ENCODE measurements at places on chromosomes 7 and 10.

DNA sequence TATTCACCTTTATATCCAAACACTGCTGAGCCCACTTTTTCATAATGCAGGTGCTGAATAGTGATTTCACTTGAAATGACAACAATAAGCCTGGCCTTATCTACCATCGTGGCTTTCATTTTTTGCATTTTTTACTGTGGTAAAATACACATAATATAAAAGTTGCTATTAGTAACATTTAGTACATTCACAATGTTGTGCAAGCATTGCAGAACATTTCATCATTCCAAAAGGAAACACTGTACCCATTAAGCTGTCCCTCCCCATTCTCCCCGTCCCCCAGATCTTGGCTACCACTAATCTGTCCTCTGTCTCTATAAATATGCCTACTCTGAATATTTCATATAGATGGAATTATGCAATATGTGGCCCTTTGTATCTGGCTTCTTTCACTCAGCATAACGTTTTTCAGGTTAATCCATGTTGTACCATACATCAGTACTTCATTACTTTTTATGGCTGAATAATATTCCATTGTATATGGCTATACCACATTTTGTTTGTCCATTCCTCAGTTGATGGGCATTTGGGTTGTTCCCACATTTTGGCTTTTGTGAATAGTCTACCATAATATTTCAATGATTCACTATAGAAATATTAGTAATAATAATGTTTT is 68.5 kb upstream of the ARID5B start:
- no peak for DNase-seq

GRCh38 chr7:33900501-33900900 is 4.8 kb upstream of the BMPER start:
- DNase-seq: no peak

DNA sequence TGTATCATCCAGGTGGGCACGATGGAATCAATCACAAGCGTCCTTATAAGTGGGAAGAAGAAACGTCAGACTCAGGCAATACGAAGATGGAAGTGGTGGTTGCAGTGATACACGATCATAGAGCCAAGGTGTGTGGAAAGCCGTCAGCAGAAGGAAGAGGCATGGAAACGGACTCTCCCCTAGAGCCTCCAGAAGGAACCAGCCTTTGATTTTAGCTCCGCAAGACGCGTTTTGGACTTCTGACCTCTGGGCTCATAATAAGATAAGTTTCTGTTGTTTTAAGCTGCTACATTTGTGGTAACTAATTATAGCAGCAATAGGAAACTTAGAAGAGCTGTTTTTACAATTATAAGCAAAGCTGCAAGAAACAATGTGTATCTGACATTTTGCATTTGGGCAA is 14.8 kb downstream of the FANK1 start:
- no peak for DNase-seq

DNA sequence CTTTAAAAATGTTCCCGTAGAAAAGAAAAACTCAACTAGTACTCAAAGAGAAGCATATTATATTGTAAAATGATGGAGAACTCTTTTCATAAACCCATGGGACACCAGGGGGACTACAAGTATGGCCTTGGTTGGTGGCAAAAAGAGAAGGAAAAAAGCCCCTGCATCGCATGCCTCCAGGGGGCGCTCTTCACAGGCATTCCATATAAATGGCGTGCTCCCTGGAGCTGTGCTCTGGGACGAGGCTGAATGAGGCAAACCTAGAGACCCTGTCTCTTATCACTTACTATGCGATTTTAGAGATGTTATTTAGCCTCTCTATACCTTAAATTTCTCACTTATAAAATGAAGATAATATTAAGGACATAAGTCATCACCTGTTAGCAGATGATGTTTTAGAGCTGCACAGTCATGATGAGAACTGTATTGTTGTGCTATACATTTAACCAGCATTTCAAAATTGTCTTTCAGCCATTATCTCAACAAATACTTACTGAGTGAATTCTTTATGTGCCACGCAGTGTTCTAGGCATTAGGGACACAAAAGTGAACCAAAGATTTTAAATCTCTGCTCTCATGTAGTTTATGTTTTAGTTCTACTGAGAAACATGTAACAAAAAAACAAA is 105.8 kb downstream of the ARHGAP21 start:
- DNase-seq: peak; percentile 39

GRCh38 chr7:136034132-136034531 is 57.0 kb upstream of the MTPN start:
- DNase-seq: no peak

- no peak for DNase-seq
These were observed 18.7 kb upstream of the ACHE start for GRCh38 chr7:100914208-100914878.

- no peak for DNase-seq
These were observed 42.1 kb downstream of the SCIN start for GRCh38 chr7:12612622-12613021.

DNA sequence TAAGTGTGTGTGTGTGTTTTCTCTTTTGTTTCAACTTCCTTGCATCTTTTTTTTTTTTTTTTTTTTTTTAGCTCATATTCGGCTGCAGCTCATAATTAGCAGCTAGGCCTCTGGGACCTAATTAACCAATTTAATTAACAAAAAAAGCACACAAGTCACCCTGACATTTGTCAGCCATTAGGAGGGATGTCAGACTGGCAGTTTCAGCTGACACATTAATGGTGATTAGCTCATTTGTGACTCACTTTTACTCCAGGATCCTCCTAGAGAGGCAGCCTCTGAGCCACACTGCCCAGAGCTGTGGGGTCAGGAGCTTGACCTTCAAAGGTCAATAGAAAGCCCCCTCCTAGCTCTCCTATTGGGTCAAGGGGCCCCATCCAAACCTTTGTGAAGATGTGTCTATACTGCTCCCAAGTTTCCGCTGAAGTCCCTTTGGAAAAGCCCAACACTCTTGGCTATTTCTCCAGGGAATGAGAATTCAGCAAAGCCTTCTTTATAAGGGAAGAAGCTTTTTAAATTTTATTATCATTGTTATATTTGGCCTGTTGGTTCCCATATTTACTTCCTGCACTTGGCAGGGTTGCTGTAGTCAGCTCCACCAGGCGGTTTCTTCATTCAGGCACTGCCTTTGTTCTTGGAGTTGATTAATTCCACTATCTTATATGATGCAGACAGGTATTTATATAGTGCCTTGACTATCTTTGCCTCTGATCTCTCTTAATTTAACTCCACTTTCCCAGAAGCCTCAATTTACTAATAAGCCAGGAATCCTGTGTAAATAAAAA is 109.5 kb upstream of the HABP2 start:
- DNase-seq: no peak

GRCh38 chr10:714214-714613 is 24.7 kb upstream of the DIP2C start:
- no peak for DNase-seq

GRCh38 chr10:3530783-3531645 is 254.0 kb downstream of the KLF6 start:
- DNase-seq: no peak

GRCh38 chr7:107387573-107388219 is 82.2 kb upstream of the GPR22 start:
- no peak for DNase-seq

DNA sequence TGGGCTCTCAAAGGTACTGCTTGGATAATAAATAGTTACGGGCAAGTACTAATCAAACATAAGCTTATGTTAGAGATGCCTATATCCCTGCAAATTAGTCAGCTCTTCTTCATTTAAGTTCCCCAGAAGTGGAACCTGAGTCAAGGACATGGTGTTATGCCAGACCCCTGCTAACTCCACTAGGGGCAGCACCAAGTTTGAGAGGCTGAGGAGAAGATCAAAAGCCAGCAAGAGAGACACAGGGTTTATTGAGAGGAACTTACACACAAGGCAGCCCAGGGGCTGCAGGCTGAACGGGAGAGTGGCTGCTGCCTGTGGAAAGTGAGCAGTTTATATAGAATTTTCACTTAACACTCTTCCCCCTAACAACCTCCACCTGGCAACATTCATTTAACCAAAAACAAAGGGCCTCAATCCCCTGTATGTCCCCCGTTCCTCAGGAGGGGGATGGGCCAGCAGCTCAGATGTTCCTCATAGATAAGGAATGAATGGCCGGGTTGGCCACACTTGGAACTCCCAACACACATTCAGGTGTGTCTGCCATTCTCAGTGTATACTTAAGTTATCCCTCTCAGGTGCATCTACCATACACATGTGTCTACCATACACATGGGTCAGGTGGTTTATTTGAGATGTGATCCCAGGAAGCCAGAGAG is 62.6 kb upstream of the GHITM start:
- no peak for DNase-seq

- no peak for DNase-seq
These were observed 61.2 kb upstream of the CAPZA2 start for GRCh38 chr7:116801092-116801710.

GRCh38 chr10:4704034-4704545 is 121.9 kb upstream of the AKR1E2 start:
- no peak for DNase-seq

DNA sequence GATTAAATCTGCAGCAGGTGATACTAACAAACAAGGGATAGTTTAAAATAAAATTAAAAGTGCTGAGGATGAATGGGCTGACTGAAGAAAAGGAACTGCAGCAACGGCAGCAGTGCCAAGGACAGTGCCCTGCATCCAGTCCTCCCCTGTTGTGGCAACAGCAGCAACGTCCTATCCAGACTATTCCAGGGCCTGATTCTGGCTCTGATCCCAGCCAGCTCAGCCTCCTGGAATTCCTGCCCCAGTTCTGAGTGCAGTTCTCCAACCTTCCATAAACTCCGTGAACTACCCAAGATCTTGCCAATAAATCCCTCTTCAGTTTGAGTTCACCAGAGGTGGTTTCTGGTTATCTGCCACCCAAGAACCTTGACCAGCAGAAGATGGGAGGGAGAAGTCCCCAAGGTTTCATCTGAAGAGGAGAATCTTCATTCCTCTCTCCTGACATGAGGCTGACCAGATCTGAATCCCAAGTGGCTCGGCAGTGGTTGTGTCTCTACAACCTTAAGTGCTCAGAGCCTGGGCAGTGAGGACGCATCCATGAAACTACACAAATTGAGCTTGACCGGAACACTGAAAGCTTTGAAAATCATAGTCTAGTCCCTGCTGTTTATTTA is 115.8 kb downstream of the SORBS1 start:
- DNase-seq: no peak

- DNase-seq: no peak
These were observed 225.0 kb upstream of the CELF2 start for GRCh38 chr10:10792681-10793080.

DNA sequence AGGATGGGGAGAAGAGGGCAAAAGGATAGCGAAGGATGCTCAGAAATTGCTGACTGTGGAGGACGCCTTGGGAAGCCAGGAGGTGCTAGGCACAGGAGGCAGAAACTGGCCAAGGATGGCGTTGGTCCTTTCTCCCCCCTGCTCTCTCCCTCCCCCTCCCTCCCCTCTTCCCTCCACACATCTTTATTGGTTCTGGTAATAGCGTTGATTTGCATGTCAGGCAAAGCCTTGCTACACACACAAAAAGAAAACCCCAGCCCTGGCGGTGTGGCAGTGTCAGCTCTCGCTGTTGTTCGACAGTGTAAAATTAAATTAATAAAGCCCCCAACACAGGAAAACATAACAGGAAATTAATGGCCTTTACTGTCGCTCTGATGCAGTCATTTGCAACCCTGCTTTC is 47.2 kb downstream of the PAX2 start:
- DNase-seq: no peak

GRCh38 chr7:88117325-88117724 is 102.5 kb downstream of the SRI start:
- no peak for DNase-seq

GRCh38 chr10:117543225-117544003 is 868 bp downstream of the EMX2 start:
- no peak for DNase-seq

DNA sequence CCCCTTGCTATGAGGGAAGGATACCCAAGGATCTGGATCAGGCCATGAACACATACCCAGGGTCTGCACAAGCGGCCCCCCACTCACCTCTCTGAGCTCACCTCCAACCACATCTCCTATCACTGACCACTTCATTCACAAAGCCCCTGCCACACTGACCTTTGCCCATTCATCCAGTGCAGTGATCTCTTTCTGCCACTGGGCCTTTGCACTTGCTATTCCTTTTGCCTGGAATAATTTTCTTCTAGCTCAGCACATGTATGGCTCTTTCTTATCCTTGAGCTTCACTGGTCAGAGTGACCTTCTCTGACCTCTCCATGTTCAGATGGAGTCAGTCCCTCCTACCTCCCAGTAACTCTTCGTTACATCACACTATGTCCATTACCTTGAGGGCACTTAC is 48.3 kb downstream of the ADRA2A start:
- no peak for DNase-seq

GRCh38 chr10:61973169-61973568 is 71.7 kb downstream of the ARID5B start:
- no peak for DNase-seq

DNA sequence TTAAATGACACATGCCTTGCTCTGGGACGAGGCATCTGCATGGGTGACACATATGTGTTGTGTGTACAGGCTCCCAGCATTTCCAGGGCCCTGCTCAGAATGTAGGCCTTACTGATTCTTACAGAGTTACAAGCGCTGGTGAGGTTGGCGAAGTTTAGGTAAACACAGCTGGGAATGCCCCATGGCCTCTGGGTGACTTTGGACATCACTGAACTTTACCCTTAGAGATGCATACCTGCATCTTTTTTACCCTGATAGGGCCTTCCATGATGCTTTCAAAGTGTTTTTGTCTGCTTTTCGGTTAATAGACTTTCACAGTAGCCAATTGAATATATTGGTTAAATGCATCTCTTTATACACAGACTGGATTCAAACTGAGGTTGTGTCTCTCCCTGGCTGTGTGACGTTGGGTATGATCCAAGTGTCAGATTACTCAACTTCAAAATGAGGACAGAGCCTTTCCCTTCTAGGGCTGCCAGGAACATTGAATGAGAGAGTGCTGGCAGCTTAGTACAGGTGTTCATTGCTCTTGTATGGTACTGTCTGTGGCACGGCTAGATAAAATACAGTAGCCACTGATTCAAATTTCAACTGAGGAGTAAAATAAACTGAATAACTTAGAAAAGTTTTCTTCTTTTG is 29.5 kb downstream of the EGFR start:
- DNase-seq: no peak

GRCh38 chr10:124560377-124561105 is 98.9 kb downstream of the LHPP start:
- DNase-seq: no peak

DNA sequence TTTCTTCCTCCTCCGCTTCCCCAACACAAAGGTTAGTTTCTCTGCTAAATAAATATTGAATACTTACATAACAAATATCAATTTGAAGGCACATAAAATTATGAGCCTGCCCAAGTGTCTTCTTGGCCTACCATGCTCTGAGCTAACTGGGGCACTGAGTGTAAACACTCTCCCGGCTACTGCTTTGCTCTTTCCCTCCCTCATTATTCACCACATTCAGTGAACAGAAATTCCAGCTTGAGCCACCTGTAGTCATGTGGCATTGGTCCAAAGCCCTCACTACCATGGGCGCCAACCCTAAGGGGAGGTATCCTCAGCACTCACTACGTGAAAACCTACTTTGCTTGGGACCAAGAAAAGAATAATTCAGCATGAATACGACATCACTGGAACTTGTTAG is 409.0 kb downstream of the KCNMA1 start:
- DNase-seq: no peak
